ENCODE measurements at places on chromosomes 5 and 9.

DNA sequence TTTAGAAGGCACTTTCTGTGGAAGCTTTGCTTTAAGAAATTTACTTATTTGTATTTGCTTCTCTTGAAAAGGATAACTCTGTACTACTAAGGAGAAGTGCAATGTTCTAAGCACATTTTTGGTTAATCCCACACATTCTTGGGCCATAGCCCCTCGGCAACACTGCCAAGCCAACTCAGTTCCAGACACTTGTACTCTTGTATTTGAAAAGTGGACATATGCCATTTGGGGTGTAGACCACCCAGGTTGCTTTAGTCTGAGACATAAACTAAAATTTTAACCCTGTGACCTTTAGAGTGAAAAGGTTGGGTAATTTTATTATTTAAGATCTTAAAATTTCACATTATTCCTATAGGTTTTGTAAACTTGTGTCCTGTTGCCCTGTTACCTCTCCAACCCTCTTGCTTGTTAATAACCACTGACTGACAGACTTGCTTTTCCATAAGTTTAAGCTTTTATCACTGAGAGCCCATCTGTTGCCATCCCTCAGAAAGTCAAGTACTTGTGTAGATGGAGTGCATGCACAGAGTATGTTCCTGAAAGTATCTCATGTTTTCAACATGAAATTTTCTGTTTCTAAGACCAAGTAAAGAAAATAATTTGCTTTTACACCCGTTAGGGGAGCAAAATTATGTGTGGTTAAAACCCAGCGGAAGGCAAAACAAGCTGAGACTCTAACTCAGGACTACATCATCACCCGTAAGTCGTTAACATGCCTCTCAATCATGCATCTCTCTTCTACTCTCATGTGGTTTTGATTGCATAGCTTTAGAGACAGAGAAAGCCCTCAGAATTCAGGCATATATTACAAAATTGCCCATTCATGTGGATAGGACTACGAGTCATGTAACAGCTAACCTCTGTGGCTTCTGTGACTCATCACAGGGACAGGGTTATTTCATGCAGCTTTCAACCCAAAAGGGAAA, 117.3 kb downstream of the GDNF start:
- DNase-seq: peak; percentile 97

GRCh38 chr5:425714-426113, 17.3 kb upstream of the EXOC3 start:
- DNase-seq: peak; percentile 45

DNA sequence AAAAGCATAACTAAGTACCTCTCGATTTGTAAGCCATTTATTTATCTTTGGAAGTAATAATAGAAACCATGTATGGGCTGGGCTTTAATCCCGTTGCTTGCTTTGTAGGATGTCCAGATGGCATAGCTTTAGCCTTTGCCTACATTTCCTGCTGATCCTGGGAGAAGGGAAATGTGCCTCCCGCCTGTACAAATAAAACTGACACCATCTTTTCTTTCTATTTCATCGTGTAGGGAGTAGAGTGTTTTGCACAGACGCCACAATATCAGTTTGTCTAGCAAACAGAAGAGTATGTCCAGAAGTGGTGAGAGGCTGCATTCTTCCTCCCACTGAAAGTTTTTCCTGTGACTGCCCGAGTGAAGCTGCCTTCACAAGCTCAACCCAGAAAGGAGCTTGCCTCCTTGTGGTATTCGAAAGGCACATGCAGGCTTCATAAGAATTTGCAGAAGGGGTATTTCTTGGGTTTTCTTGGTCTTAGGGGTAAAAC, 24.7 kb upstream of the TJP2 start:
- DNase-seq: peak; percentile 56

DNA sequence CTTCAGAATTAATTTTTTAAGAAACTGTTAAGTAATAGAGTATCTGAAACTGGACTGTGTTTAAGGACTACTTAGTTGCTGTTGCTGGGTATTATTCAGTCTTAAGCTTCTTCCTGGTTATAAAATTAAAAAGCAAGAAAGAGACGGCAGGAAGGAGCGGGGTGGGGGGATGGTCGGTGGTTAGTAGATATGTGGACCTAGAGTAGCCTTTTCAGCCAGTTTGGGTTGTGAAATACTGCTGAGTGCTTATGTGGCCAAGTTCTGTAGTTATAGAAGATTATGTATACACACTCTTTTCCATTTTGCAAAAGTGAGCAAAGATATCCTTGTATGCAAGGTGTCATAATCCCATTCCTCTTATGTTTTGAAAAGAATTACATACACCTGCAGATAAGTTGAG, 28.5 kb downstream of the TRIO start:
- peak; percentile 60 for DNase-seq

DNA sequence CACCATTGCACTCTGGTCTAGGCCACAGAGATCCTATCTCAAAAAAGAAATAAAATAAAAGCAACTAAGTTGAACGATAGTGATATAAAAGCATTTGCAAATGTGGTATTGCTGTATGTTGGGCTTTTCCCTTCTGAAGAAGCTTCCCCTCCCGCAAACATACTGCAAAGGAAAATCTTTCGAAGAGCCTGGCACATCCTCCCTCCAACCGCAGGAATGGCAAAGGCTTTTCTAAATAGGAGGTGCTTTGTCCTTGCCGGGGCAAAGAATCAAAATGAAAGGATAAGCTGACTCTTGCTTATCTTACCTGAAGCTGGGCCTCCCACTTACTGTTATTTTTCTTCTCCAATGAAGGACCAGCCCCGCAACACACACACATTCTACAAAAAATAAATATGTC, 45.8 kb downstream of the SERINC5 start:
- DNase-seq: no peak

- peak; percentile 77 for DNase-seq
These were observed 97.2 kb downstream of the TRIO start for GRCh38 chr5:14240359-14240758.
